ENCODE measurements at places on chromosomes 7 and 10. TPM values are rescaled to one million over a fixed set of nuclear protein-coding genes. Genes with fewer than 3 reads are reported as not detected.

CLDN3 gene
- not detected for total RNA-seq

ELOVL3 gene
- not detected for total RNA-seq

DCLRE1A gene
- 13.6 TPM for total RNA-seq

SEMA3E gene
- total RNA-seq: not detected

KIAA1549 gene
- total RNA-seq: 1.1 TPM

LGI1 gene
- total RNA-seq: not detected

PTPRE gene
- 55.5 TPM for total RNA-seq

OPALIN gene
- not detected for total RNA-seq

FAM20C gene
- 0.53 TPM for total RNA-seq

HMX2 gene
- total RNA-seq: 0.60 TPM

SLC26A4 gene
- total RNA-seq: 1.1 TPM

SHH gene
- total RNA-seq: not detected

GRCh38 chr10:101775273-101776160, at the start of gene FGF8:
TSS of gene FGF8 (minus strand) at chr10:101776114. CDS start at chr10:101775900, 214 bp downstream.
- DNase-seq: peak; percentile 50

DNA sequence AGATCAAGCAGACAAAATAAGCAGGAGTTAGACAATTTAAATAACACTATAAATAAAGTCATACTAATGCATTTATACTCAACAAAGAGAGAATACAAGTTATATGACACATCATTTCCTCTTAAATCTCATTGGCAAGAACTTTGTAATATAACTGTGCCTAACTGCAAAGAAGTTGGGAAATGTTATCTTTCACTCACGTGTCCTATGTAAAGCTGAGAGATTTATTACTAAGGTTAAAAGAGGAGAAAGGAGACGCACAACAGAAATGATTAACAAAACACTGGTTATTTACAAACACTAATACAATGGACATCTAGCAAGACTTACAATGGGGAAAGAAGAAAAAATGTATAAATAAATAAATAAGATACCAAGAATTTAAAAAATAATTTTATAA, 12.7 kb upstream of the TMEM273 start:
- DNase-seq: no peak

GRCh38 chr7:50068850-50069551, 24.0 kb downstream of the ZPBP start:
- peak; percentile 26 for DNase-seq

- DNase-seq: no peak
These were observed 4.3 kb downstream of the RAMP3 start for GRCh38 chr7:45161842-45162241.

DNA sequence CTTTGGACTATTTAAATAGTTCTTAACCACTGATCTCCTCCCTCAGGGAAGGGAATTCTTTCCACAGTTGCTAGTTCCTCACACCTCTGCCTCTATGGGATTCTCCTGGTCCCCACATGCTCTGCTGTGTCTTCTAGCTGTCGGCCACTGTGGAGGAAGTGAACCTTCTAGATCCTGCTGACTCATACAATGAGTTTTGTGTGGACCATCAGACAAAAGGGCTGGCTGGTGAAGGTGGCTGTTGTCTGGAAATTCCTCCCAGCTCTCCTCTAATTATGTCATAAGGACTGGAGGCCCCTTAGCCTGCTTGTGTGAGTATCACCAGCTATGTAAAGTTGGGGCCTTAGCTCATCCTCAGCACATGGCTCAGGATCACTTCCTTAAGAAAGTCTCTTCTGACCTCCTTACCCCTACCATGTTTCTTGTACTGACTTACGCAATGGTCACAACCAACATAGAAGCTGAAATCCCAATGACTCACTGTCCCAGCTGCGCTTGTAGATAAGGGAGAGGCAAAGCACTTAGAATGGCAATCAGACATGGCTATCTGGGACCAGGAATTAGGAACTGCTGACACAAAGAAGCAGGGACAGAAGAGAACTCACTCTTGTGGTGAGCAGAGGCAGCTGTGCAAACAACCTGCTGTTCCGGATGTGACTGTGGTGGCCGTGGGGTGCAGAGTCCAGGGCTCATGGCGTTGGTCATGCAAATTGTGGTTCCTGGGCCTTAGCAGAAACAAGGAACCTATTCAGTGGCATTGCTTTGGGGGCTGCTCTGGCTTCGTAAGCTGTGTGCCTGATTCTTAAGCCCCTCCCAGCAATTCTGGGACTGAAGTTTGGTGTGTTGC, 2.5 kb upstream of the MACC1 start:
- DNase-seq: no peak

GRCh38 chr7:23907012-23907411, 197.0 kb downstream of the STK31 start:
- DNase-seq: no peak

GRCh38 chr7:400901-401485, 111.0 kb downstream of the FOXL3 start:
- DNase-seq: no peak

DNA sequence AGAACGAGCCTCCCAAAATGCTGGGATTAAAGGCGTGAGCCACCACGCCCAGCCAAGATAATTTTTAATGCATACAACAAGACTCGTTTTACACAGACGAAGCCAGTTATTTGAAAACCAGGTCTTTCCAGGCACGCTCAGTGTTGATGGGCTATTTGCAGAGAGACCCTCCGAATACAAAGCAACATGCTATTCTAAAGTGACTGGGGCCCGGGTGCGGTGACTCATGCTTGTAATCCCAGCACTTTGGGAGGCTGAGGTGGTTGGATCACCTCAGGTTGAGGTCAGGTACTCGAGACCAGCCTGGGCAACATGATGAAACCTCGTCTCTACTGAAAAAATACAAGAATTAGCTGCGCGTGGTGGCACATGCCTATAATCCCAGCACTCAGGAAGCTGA, 795 bp upstream of the AZGP1 start:
- no peak for DNase-seq

DNA sequence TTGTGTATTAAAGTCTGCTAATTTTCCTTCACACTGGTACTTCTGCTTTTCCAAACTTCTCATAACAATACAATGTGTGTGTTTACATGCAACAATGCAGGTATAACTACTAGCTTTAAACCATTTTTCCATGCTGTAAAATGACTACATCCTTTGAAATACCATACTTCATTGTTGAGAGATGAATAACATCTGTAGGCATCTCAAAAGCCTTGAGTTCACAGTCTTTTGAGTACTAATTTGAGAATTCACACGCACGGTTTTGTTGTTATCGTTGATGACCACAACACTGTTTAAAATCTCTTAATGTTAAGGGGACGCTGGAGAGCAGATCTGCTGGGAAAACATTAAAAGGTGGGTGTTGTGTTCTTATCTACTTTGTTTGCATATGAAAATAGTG, 37.4 kb downstream of the SEMA3A start:
- DNase-seq: no peak

- no peak for DNase-seq
These were observed 160.4 kb downstream of the GRID1 start for GRCh38 chr10:86206240-86206579.

DNA sequence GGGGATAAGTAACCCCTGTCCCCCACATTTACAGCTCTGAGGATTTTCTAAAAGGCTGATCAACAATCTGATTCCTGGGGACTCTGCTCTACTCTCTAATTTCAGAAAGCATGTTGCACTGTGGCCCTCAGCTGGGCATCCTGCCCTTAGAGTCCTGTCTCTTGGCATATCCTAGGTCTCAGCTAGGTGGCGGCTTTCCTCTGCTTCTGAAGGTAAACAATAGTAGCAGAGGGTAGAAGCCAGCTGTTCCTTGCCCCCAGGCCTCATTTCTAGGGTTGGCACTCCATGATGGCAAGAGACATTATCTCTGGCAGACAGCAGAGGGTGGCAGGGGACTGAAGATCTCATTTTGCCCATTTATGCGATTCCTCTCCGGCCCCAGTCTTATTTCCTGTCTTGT, 77.0 kb downstream of the ADCYAP1R1 start:
- no peak for DNase-seq

- no peak for DNase-seq
These were observed 321.4 kb downstream of the CDK14 start for GRCh38 chr7:90917539-90917938.

DNA sequence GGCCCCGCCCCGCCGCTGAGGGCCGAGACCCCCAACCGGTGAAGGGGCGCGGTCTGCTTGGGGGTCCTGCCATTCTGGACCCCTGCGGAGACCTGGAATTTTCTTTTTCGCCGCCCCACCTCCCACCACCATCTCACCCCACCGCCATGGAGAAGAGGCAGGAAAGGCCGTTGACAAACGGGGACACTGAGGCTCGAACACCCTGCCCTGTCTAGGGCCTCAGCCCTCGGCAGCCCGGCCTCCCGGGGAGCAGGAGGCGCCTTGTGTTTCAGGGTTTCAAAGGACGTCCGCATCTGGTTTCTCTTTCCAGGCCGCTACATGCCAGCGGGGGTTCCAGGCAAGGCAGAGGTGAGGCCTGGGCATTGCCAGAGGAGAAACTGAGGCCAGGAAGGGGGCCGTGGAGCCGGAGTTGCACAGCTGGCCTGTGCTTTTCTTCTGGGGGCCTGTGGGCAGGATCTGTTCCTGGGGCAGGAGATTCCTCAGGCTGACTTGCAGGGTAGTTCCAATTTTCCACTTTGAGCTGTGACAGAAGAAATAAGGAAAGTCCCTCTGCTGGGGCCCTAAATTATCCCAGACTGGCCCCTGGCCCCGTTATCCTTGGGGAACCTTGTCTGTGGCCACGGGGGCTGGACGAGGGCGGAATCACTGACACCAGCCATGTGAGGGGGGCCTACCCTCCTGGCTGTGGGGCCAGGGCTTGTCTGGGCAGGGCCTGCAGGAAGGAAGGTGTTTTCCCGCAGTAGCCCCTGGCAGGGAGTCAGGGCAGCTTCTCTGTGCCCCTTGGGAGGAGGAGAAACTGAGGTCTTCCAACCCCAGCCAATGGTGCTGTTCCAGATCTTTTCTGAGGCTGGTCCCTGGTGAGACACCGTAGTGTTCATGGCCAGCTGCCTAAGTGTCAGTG, 900 bp upstream of the MICALL2 start:
- DNase-seq: no peak

GRCh38 chr10:3451516-3452172, 279.1 kb upstream of the PITRM1 start:
- no peak for DNase-seq

DNA sequence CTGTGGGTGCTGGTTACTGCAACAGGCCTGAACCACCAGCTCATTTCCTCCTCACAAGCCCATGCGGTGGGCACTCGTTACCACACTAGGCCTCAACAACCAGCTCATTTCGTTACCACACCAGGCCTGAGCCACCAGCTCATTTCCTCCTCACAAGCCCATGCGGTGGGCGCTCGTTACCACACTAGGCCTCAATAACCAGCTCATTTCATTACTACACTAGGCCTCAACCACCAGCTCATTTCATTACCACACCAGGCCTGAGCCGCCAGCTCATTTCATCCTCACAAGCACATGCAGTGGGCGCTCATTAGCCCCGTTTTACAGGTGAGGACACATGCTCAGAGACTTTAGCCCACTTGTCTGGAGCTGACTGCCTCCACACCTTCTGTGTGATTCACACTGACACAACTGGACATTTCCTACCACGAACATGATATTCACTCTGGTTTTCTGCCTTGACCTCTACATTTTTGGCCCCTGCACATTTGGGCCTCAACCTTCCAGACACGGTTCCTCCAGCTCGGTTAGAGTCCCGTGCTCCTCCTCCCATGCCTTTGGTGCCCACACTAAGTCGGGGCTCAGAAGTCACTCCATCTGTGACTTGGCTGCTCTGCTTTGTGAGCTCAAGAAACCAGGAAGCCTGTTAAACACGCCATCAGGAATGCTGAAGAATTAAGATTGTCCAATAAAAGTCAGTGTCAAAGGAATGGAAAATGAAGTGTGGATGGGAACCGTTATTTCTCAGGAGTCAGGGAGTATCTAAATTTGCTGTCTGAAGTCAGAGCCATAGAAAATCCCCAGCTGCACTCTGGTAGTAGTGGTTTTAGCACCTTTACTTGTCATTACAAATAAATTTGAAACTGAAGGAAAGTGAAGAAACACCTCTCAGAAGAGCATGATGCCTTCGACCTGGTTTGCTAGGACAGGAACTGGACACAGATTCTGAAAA, 55.8 kb upstream of the LANCL2 start:
- DNase-seq: peak; percentile 62

DNA sequence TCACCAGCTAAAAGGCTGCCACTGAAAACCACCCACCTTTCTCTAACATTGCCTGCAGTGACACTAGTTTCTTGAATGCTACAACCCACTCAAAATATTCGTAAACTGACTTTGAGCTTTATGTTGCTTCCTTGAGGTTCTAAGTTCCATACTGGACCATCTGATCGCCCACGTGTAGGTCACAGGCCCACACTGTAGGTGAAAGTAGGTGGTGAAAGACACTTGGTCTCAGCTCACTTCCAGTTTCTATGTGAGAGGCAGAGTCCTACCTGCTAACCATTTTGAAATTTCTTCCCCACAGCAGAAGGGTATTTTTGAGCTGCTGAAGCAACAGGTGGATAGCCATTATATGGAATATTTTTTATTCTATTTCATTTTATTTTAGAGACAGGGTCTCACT, 97.3 kb downstream of the MYO3A start:
- DNase-seq: no peak

- DNase-seq: no peak
These were observed 528.7 kb downstream of the GRM8 start for GRCh38 chr7:126723966-126724544.

GRCh38 chr7:55144333-55145317, 125.8 kb downstream of the EGFR start:
- no peak for DNase-seq

DNA sequence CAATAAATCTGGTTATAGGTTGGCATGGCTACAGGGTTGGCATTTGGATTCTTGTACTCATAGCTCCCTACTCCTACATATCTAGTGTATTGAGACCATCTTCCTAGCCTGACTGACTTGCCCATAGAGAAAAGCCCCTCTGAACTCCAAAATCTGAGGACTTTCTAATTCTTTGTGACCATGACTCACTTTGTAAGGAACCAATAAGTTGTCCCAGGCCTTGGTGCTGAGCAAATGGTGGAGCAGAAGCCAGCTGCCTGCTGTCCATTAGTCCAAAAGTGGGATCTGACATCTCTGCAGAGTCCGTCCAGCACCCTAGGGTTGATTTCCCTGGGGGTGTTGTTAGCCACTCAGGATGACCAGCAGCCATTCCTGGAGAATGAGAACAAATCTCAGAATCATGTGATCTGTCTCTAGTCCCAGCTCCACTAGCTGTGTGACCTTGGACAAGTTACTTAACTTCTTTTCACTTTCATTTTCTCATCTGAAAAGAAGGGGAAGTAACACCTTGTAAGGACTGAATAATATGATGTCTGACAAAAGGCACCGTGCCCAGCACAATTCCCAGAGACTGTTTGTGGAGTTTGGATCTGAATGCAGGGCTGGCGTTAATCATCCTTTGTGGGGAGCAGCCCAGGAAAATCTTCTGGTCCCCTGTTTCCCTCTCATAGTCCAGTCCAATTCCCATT, 44.1 kb downstream of the MTURN start:
- no peak for DNase-seq

- no peak for DNase-seq
These were observed 130.5 kb downstream of the CDK14 start for GRCh38 chr7:90726623-90727022.

Measured in activated naive CD4-positive, alpha-beta T cell treated with anti-CD3 and anti-CD28 coated beads, Interleukin-2, amount 50 U/mL, for 72 hours (primary cell).